ENCODE measurements at places on chromosomes 12 and 14.

DNA sequence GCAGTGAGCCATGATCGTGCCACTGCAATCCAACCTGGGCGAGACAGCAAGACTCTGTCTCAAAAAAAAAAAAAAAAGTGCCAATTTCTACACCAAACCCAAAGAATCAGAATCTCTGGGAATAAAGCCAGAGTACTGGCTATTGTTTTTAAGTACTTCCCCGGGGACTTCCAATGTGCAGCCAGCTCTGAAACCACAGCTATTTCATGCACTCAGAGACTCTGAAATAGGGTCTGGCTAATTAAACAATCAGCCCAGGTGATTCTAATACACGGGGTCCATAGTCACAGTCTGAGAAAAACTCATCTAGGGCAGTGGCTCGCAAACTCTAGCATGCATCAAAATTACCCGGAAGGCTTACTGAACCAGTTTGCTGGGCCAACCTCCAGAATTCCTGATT is 56.3 kb downstream of the SIX6 start:
- no peak for DNase-seq

DNA sequence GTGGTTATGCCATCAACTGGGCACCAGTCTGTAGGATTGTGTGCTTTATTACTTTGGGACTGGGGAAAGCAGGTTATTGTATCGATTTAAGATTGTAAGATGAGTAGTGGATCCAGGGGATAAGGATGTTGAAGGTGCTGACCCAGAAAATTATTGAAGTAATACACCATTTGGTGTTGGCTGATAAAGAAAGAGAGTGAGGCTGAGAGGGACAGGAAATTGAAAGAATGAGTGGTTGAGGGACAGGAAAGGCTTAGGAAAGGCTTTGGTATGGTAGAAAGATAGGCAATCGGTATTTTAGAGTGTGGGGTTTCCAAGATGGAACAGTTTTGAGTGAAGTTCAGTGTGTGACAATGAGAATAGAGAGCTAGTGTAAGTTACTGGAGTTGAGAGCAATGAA is 12.3 kb downstream of the PPHLN1 start:
- DNase-seq, result no peak

- no peak for DNase-seq
These were observed 89.0 kb downstream of the ETV6 start for GRCh38 chr12:11738450-11738849.

GRCh38 chr12:115472852-115473251 is 788.9 kb upstream of the TBX3 start:
- no peak for DNase-seq

GRCh38 chr14:101859538-101859902 is 98.0 kb downstream of the PPP2R5C start:
- no peak for DNase-seq

- no peak for DNase-seq
These were observed 404.0 kb upstream of the ATP2B1 start for GRCh38 chr12:90112666-90113065.

GRCh38 chr14:71852181-71852580 is 80.0 kb upstream of the RGS6 start:
- no peak for DNase-seq

GRCh38 chr12:81043979-81044740 is 33.7 kb upstream of the ACSS3 start:
- DNase-seq, result no peak

DNA sequence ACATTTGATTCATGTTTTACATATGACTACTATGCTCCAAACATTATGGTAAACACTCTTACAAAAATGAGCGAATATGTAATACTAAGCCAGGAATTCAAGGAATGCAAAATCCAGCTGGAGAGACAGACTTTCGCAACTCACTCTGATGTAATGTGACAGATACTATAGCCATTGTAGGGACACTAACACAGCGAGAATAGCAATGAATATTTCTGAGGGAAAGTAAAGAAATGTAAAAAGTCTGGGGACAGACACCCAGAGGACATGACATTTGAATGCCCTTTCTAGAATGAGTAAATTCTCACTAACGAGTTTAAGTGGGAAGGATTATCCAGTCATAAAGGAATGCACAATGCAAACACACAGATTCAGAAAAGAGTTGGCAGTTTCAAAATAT is 121.9 kb downstream of the PIK3C2G start:
- no peak for DNase-seq

- DNase-seq, result no peak
These were observed 32.2 kb downstream of the SNRPF start for GRCh38 chr12:95890958-95891357.

GRCh38 chr14:57346741-57347140 is 43.6 kb upstream of the NAA30 start:
- DNase-seq, result no peak

DNA sequence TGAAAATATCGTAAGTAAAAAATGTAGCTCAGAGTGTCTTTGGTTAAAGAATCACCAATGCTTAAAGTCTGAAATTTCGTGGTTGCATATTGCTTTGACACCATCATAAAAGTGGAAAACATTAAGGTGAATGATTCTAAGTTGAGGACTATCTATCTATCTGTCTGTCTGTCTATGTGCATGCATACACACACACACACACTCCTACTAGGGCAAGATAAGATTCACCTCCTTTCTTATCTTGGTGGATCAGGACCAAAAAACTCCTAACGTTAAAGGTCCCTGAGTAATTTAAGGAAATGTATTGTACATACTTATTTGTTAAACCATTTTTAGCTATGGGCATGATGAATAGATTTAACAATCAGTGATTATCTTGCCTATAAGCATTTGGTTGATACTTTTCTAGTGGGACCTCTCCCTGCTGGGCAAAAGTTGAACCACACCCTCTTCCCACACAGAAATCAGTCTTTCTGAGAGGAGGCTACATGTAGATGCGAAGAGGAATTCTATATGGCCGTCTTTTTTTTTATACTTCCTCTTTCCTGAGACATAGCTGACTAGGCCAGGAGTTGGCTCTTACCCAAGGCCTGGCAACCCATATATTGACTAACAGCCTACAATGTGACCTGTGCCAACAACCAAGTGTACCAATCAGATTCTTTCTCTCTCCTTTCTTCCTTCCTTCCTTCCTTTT is 19.3 kb upstream of the LLPH start:
- no peak for DNase-seq

DNA sequence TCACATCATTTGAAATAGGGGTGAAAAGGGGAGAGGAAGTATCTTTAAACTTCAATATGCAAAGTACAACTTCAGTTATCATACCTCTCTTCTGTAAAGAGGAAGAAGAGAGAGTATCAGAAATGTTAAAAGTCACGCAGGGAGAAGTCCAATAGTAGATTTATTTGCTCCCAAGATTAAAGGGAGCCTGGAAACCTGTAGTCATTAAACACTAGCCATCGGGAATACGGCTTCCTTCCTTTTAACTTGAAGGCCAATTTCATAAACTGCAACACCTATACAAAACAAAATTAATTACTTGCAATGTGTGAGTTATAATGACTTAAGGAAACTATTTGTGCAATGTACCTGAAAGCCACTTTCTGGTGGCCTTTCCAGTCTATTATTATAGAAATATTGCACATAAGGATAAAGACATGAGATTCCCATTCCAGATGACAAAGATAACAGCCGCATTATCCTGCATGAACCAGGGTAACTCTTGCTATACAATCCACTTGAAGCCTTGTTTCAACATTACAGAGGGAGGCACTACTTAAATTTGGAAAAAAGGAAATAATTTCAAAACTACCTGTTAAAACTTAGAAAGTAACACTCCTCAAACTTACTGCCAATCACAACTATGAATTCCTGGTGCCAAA is 4.6 kb downstream of the BTG1 start:
- no peak for DNase-seq

GRCh38 chr14:54333511-54333910 is 63.3 kb upstream of the CDKN3 start:
- no peak for DNase-seq

DNA sequence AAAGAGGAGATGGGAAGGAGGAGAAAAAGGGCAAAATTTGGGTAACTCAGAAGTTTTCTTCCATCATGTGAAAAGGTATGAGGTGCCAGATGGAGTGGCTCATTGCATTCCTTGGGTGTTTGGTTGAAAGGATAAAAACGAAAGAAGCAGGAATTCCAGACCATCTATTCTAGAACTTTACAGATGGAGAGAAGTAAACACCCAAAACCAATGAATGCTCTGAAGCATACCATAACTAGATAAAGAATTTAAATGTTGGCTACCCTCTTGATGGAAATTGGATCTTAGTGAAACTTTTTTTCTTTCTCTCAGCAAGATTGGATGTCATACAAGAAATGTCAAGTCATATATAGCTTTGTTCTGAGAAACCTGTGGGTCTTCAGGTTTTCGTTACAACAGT is 175.6 kb upstream of the FAR2 start:
- no peak for DNase-seq
